Gastrocnemius medialis (tissue), 4 donors: ENCODE measurements at places on chromosomes 11 and 22.

- no peak for DNase-seq
These were observed 25.3 kb downstream of the ABTB2 start for GRCh38 chr11:34332524-34332923.

GRCh38 chr11:105328061-105328460 is 188.5 kb upstream of the CARD18 start:
- DNase-seq: no peak

DNA sequence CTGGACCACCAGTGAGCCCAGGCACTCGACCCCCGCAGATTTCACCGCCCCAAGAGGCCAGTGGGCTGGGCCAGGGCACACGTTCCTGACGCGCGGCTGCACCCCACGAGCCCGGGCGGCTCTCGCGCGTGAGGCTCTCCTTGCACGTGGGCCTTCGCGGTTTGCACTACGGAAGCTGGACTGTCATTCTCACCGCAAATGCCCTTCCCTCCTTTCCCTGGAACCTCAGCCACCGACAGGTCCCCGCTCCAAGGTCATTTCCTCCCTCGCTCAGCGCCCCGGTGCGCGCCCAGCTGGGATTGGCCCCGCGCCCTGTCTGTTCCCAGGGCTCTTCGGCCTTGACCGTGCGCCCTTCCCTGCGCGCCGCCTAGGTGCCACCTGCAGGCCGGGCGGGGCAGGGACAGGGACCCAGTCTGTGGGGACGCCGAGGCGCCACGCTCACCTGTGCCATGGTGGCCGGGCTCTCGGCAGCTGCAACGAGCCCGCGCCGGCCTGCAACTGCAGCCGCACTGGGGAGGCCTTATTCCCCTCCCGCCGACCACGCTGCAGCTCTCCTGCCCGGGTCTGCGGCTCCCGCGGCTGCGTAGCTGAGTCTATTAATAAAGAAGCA is 2.1 kb upstream of the CPT1A start:
- DNase-seq: no peak

- DNase-seq: no peak
These were observed 33.6 kb downstream of the TCF20 start for GRCh38 chr22:42236848-42237247.
